Neural crest cell (in vitro differentiated cells): ENCODE measurements at places on chromosomes 2 and 18.

DNA sequence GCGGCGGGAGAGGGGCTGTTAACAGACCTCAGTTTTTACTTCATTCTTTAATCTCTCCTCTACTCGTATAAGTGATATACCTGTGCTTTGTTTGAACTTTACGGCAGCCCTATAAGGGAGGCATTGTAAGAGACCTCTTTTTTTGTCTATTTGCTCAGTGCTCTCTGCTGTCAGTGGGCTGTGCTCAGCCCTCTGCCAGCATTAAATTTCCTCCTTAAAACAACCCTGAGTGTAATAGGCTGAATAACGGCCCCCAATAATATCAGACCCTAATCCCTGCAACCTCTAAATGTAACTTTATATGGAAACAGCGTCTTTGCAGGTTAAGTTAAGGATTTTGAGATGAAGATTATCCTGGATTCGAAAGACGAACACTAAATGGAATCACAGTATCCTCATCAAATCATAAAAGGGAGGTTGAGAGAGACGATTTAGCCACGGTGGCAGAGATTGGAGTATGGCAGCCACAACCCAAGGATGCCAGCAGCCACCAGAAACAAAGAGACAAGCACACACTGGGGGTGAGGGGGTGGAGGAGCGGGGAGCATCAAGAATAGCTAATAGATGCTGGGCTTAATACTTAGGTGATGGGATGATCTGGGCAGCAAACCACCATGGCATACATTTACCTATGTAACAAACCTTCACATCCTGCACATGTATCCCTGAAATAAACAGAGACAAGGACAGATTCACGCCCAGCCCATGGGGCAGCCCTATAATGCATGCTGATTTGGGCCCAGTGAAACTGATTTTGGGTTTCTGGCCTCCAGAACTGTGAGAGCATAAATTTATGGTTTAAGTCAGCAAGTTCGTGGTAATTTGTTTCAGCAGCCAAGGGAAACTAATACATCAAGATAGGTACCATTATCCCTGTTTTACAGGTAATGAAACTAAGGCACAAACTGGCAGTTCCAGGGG is 894 bp upstream of the FARSB start:
- DNase-seq, result no peak

GRCh38 chr2:44314362-44314761 is 39.1 kb downstream of the SLC3A1 start:
- DNase-seq, result no peak

DNA sequence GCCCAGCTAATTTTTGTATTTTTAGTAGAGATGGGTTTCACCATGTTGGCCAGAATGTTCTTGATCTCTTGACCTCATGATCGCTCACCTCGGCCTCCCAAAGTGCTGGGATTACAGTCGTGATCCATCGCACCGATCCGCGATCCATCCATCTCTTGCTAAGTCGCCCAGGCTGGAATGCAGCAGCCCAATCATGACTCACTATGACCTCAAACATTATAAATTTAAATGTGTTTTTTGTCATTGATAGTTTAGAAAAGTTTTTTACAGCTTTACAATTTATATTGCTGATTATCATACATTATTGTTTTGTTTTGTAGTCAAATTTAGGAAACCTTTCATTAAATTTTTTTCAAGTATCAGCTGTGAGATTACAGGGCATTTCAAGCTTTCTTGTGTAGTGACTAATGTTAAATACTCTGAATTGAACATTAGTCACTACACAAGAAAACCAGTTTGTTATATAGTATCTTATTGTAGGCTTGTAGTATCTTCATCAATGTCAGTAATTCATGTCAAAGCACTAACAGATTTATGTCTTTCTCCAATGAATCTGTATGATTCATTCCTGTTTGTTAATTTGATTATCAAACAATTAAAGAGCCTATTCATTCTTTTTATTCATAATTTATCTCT is 37.5 kb downstream of the NR4A2 start:
- no peak for DNase-seq

GRCh38 chr18:48926420-48926857 is 24.3 kb downstream of the SMAD7 start:
- no peak for DNase-seq

- no peak for DNase-seq
These were observed 99.1 kb downstream of the EN1 start for GRCh38 chr2:118748245-118748885.

DNA sequence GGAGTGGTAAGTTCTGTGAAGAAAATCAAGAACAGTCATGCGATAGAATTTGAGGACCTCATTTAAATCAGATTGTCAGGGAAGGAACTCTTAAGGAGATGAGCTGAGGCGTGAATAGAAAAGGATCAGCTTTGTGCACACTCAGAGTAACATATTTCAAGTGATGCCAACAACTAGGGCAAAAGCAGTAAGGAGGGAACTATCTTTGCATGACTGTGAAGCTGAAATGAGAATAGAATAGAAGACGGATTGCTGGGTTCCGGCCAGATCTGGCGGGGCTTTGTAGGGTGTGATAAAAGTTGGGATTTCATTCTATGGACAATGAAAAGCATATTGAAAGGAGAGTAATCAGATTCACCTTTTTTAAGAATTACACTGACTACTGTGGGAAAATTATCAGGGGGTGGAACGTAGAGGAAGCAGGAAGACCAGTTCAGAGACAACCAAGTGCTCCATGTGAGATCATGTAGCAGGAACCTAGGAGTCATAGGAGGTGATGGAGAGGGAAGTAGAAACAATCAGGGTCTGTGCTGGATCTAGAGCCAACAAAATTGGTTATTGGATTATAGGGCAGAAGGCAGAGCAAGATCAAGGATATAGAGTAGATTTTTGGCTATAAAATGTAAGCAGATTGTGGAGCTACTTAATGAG is 884.3 kb downstream of the DCC start:
- no peak for DNase-seq

DNA sequence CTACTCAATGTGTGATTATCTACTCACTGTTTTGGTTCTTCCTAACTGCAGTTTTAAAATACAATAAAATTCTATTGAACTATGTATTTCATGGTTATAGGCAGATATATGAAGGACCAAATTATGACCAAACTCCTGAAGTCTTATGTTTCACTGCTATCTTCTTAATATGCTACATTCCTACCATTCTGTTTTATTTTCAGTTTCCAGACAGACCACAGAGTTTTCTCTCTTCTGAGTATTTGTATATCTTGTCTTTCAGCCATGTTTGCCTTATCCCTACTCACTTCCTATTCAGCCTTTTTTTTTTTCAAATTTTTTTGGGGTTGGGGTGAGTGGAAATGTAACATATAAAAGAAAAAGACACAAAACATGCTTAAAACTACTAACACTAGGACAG is 6.3 kb downstream of the RFTN2 start:
- DNase-seq, result no peak

DNA sequence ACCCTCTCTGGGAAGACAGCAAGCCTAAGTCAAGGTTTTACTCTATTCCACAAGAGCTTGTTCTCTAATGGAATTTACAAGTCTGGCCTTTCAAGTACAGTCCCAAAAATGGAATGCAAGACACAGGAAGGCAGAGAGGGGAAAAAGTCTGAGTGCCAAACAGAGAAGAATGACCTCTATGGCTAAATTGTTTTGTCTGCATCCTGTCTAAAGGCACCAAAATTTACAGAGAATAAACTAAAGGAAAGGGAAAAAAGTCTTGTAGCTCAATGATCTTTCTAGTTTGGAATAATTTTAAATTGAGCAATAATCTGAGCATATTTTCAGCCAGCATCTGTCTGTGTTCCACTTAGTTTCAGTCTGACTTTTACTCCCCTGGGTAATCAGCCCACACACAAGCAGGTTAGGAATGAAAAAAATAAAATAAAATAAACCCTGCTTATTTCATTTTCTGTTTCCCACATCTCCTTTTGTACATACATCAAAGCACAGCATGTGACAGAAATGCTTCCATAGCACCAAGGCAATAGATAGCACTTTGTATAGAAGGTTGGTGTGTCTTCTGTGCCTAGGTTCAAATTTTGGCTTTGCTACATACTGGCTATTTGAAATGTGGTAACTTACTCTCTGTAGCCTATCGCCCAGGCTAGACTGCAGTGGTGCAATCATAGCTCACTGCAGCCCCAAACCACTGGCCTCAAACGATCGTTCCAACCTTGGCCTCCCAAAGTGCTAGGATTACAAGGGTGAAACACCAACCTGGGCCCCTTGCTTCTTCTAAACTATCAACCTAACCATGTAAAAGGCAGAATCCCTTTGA is 105.1 kb downstream of the SLC8A1 start:
- no peak for DNase-seq

GRCh38 chr2:16614314-16614860 is 51.2 kb downstream of the CYRIA start:
- DNase-seq, result no peak

- DNase-seq, result no peak
These were observed 6.4 kb downstream of the TNS1 start for GRCh38 chr2:217996361-217996760.

DNA sequence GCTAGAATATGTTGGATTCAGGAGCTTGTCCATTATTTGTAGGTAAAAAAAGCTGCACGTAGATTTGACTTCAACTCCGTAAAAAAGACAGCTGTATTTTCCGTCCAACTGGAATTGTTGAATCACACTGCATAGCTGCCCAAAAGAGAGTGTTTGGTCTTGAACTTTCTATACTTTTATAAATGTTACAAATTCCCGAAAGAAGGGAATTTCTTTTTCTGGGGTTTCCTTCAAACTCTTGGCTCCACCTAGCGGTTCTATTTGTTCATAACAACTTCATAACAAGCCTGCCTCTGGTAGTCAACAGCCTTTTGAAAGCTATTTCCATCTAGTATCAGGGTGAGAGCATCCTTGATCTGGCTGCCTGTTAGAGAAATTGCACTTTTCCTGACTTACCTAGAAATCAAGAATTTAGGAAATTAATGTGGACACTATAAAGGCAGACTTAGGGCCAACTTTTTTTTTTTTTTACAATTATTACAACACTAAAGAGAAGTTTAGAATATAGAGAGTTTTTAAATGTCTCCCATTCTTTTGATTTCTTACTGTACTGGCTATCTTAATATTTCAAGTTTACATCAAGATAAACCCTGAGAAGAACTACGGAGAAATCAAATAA is 48.1 kb downstream of the TMEM185B start:
- DNase-seq, result peak; percentile 11

- no peak for DNase-seq
These were observed 1082.0 kb upstream of the ACVR2A start for GRCh38 chr2:146762786-146763185.

GRCh38 chr2:148350199-148350598 is 294.4 kb upstream of the EPC2 start:
- DNase-seq, result no peak

DNA sequence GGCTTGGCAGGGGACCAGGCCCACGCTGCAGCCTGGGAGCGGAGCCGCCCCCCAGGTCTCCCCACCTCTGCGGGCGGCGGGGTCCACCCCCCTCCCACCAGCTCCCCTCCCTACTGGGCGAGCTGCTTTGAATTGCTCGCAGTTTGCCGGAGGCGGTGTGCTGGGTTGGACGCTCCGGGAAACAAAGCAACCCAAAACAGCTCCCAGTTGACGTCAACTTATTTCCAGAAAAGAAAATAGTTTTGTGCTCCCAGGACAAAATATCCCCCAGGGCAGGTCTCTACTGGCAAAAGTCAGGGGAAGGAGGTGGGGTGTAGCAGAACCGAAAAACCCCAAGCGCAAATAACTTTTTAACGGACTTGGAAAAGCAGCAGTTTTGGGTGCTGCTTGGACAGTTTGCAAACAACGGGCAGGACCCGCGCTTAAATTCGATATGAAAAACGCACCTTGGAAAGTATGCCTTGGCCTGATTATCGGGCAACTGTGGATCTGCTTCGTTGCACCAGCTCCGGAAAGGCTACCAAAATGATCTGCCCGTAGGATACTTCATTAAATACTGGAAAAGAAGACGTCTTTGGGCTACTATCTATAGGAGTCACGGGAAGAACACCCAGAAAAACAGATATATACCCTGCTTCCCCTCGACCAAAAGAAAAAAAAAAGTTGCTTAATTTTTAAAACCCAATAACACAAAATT is 2.8 kb upstream of the KCTD1 start:
- DNase-seq, result peak; percentile 31

- DNase-seq, result no peak
These were observed 40.8 kb downstream of the PDIA6 start for GRCh38 chr2:10771786-10772185.

DNA sequence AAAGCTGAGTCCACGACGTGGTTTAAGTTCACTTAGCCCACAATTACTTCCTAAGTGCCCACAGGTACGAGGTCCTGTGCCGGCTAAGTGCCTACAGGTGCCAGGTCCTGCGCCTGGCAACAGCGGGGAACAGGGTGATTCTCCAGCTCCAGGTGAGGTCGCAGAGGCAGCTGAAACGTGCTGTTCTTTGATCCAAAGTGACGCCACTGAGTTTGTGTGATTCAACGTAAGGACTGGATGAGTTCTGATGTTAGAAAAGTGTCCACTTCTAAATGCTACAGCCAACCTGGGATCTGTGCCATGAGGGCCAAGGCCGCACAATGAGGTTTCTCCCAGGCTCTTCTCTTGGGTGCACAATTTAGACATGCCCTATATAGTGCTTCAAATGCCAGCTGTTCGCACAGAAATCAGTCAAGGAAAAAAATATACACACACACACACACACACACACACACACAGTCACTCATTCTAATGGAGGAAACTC is 57.5 kb downstream of the NDUFA10 start:
- no peak for DNase-seq

DNA sequence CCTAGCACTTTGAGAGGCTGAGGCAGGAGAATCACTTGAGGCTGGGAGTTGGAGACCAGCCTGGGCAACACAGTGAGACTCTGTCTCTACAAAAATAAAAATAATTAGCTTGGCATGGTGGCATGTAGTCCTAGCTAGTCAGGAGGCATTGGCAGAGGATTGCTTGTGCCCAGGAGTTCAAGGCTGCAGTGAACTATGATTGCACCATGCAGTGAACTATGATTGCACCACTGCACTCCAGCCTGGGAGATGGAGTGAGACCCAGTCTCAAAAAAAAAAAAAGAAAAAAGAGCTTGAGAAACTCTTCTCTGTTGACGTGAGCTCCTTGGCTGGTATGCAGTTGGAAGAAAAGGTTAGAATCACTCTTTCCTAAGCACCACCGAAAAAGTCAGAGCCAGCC is 125.1 kb upstream of the TNP1 start:
- no peak for DNase-seq

- DNase-seq, result no peak
These were observed 11.0 kb downstream of the FBLN7 start for GRCh38 chr2:112149194-112149593.

DNA sequence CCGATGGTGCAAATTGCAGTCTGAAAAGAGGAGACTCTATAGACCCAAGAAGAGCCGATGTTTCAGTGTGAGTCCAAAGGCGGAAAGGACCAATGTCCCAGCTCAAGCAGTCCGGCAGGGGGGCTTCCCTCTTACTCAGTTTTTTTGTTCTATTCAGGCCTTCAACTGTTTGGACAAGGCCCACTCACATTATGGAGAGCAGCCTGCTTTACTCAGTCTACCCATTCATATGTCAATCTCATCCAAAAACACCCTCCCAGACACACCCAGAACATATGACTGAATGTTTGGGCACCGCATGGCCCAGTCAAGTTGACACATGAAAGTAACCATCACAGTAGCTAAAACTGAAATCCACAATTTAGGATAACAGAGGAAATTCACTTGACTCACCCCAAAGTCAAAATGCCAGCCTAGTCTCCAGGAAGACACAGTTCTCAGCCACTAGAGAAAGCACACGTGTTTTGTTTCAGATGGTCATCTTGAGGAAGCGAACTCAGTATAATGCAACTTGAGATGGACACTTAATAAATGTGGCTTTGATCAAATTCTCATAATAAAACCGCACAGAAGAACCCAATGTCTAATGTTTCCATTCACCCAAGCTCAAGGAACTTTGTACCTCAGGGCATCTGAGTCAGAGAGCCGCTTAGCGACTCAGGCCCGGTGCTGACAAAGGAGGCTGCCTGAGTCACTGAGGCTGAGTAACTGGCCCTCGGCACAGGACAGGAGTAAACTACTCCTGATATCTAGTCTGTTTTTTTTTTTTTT is 2.4 kb downstream of the FHL2 start:
- DNase-seq, result no peak
